GM06990 (cell line): ENCODE measurements at places on chromosomes 6 and 20.

DNA sequence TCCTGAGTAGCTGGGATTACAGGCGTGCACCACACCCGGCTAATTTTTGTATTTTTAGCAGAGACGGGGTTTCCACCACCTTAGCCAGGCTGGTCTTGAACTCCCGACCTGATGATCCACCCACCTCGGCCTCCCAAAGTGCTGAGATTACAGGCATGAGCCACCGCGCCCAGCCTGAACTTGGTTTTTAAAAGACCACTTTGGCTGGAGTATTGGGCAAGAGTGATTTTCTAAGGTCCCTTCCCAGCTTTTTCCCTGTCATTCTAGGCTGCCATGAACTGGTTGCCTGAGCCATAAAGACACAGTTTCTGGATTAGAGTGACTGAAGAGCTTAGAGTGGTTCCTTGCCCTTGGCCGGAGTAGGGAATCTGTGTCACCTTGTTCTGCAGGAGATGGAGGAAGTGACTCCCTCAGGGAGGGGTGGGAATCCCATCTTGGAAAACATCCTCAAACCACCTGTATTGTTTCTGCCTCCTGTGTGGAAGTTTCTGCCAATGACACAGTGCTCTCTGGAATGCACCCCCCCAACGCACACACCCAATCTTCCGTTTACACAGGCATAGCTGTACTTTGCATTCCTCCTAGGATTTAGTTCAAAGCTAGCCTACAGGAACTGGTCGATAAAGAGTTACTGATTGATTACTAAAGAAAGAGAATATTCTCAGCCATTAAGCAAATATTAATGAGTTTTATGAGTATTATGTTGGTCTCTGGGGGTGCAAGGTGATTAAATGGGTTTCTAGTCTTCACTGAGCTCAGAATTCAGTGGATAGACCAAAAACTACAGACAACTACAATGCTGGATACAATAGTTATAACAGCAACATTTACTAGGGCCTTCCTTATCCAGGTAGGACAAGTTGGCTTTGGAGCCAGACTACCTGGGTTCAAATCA is 18.2 kb downstream of the BCL2L1 start:
- DNase-seq = no peak

GRCh38 chr6:107120404-107120803 is 5.1 kb upstream of the BEND3 start:
- DNase-seq = no peak

DNA sequence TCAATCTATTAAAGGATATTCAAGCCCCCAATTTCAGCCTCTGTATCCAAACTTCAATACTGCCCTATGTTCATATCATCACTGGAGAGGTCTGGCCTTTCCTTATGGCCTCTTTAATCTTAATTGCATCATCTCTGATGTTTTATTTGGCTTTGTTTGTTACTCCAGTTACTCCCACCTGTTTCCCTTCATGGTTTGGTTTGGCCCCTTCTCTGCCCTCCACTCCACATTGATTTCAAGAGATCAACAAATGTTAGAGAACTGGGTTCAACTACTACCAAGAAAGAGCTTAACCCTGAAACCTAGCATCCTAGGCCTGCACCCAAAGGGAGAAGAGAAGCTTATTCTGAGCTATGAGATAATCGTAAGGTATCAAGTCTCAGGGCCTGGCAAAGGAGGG is 221.6 kb downstream of the LAMA2 start:
- DNase-seq = no peak

- no peak for DNase-seq
Measured at GRCh38 chr6:106783640-106784566, 154.5 kb downstream of the QRSL1 start.

GRCh38 chr6:29676981-29677601 is 3.9 kb downstream of the ZFP57 start:
- DNase-seq = no peak

DNA sequence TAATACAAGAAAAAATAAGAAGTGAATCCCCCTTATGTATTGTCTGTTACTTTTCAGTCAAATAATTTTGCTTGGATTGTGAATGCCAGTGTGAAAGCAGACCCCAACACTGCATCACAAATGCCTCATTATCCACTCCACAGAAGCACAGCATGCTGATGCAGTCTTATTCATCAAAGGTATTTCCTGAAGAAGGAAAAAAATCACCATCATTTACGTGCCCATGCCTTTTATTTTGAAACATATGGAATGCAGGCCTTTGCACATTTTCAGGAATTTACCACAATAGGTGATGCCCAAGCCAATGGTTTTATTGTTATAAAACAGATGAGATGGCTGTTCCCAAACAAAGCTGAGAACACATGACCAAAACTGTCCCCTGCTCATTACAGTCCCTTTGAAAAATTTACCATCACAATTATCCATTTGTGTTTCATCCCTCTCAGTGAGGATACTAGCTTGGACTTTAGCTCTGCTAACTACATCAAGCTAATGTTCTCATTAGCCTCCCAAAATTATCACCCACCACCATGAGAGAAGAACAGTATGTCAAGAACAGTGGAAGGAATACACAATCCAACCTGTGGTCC is 180.6 kb upstream of the HTR1E start:
- DNase-seq = no peak

- DNase-seq = no peak
Measured at GRCh38 chr20:23160536-23161243, 74.6 kb upstream of the CD93 start.

GRCh38 chr6:50213146-50213545 is 163.4 kb upstream of the DEFB112 start:
- no peak for DNase-seq

- DNase-seq = peak; percentile 45
Measured at GRCh38 chr6:35728683-35729678, 7.9 kb upstream of the ARMC12 start.

- peak; percentile 8 for DNase-seq
Measured at GRCh38 chr6:136822046-136822375, 381 bp upstream of the PEX7 start.

GRCh38 chr20:24275946-24276705 is 193.3 kb upstream of the SYNDIG1 start:
- DNase-seq = no peak
